ENCODE measurements at places on chromosomes 13 and 19.

- DNase-seq: no peak
Observed at GRCh38 chr19:39805104-39805503, 26.4 kb downstream of the LEUTX start.

DNA sequence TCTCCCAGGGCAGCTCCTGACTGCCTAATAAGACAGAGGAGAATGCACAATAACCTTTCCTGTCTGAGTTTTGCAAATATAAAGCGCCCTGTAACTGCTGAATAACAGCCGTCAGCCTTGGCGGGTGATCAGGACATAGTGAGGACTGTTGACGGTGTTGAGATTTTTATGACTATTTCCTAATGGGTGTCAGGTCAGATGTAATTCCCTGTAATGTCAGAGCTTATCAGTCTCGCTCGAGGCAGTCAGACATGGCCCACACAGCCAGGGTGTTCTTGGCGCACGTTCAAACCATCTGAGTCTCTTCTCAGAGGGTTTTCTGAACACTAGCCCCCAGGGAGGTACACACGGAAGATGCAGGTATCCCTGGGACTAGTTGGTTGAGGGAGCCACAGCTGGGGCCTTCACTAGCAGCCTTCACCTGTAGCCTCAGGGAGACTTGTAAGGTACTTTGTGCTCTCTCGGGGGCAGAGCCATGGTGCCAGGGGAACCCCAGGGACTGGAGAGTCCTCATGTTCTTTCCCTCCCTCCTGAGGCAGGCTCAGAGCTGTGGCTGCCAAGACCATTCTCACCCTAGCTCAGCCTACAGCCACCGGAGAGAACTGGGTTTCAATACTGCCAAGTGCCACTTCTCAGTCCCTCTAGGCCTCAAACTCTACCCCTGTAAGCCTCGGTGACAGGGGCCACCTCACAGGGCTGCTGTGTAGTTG, 213.1 kb downstream of the UQCRFS1 start:
- DNase-seq: no peak

GRCh38 chr19:35592226-35592625, 6.3 kb downstream of the PMIS2 start:
- DNase-seq: no peak

- no peak for DNase-seq
Observed at GRCh38 chr19:12162513-12162881, 399 bp upstream of the ZNF136 start.

GRCh38 chr19:411723-412355, 2.9 kb upstream of the C2CD4C start:
- DNase-seq: no peak

GRCh38 chr13:112880221-112880641, 88.8 kb upstream of the MCF2L start:
- DNase-seq: no peak

- DNase-seq: no peak
Observed at GRCh38 chr19:12873891-12874745, 7.1 kb downstream of the DNASE2 start.

GRCh38 chr19:50878851-50879250, 5.6 kb downstream of the KLK2 start:
- no peak for DNase-seq

DNA sequence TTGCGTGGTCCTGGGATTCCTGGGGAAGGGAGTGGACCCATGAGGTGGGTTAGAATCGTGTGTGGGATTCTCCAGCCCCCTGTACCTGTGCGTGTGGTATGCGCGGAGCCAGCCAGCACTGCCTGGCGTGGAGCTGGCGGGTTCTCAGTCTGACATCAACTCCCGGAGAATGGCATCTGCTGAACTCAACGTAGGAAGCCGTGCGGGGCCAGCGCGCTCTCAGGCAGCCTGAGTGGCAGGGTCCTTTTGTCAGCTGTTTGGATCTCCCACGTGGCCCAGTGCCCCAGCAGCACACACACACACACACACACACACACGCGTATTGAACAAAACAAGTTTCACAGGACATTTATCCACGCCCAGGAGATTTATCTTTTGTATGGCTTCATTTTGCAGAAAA, 28.1 kb downstream of the ATP4B start:
- no peak for DNase-seq

GRCh38 chr19:30334841-30335240, 37.3 kb upstream of the ZNF536 start:
- DNase-seq: no peak

DNA sequence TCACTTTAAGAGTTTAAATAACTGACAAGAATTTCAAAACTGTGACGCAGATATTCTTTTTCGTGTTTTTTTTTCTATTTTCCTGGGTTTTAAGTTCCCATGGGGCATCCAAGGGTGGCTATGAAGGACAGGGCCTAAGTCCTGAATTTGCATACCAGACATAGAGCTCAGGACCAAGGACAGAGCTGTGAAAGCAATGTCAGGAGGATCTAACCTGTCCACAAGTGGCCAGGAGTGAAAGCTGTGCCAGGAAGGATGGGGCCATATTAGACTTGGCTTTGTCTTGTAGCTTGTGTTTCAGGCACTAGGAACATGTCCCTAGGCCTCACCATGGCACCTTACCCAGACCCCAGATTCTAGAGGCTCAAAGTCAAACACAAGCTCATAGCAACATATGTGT, 289.4 kb upstream of the MIR17HG start:
- DNase-seq: no peak

DNA sequence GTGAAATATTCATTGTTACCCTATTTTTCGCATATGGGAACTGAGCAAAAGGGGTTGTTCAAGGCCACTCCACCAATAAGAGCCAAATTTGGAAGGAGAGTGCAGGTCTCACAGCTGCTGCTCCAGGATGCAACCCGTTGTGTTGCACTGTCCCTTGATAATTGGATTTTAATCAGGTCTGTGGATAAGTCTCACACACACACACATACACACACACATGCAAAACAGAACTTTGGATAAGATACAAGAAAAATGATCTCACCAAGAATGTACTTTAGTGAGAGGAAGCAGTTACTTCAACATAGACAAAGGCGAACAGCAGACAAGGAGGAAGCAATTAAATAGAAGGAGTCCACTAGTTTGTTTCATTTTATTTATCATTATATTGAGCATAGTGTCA, 127.3 kb upstream of the EDNRB start:
- no peak for DNase-seq

DNA sequence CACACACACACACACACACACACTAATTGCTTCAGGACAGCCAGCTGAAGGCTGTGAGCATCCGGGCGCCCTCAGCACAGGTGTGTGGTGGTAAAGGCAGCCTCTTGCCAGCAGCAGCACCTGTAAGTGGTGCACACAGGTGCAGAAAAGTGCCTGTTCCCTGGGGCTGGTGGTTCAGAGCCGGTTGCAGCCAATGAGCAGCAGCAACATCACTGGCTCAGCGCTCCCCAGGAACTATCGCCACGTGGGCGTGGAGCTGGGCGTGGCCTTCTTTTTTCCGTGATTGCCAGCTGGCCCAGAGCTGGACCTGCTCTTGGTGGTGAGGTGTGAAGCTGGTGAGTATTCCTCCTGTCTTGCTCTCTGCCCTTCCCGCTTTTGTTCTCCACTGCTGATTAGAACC, at the start of gene NLRP5:
Gene NLRP5, plus strand, starts transcription at position 289 of the 400 bp plus-strand sequence.
- DNase-seq: no peak

GRCh38 chr13:29791997-29792780, 58.2 kb downstream of the UBL3 start:
- no peak for DNase-seq

DNA sequence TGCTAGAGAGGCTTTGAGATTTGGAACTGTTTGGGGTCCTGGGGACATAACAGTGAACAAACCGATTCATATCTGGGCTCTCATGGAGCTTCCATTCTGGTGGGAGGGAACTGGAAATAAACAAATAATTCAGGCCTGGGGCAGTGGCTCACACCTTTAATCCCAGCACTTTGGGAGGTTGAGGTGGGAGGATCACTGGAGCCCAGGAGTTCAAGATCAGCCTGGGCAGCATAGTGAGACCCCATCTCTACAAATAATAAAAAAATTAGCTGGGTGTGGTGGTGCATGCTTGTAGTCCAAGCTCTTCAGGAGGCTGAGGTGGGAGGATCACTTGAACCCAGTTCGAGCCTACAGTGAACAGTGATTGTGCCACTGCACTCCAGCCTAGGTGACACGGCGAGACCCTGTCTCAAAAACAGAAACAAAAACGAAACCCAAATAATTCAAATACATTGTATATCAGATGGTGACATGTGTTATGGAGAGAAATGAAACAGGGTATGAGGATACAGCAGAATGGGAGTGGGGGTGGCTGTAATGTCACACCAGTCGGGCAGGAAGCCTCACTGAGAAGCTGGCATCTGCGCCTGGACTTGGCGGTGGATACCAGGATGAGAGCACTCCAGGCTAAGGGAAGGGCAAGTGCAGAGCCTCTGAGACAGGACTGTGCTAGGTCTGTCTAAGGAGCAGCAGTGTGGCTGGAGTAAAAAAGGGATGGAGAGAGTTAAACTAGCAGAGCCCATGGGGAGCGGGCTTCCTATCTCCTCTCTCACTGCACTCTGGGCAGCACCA, 131.1 kb upstream of the ZNF536 start:
- no peak for DNase-seq

- DNase-seq: no peak
Observed at GRCh38 chr13:30110301-30111070, 196.9 kb downstream of the KATNAL1 start.

DNA sequence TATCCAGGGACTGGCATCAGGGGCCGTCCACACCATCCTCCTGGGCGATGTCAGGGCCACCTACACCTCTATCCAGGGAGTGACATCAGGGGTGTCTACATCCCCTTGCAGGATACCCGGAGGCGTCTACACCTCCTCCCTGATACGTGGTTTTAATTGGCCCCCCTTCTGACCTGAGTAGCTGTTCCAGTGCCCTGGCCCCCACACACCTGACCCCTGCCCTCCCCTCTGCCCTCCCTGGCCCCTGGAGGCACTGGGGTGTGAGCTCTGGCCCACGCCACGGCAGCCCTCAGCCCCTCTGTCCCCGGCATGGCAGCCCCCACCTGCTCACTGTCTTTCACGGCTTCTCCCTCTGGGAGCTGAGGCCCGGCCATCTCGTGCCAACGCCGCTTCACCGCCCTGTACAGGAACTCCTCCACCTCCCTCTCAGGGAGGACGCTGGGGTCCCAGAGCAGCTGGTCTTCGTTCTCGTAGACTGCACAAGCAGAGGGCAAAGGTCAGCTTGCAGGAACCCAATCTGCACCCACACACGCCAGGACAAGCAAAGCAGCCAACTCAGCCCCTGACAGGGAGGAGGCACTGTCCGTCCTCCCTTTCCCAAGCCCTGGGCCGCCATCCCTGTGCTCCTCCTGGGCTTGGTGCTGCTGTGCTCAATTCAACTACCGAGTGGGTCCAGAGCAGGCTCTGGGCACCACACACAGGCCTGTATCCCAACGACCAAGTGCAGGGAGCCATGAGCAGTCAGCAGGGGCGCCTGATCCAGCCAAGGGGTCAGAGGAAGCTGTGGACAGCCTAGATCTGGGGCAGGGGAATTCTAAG, 22.2 kb upstream of the PLPP2 start:
- DNase-seq: no peak

Data from BJ (cell line).